Panc1 (cell line): ENCODE measurements at places on chromosomes 16 and 17. TPM values are rescaled to one million over a fixed set of nuclear protein-coding genes. Genes with fewer than 3 reads are reported as not detected.

GRCh38 chr16:85019659-85020245 is 7.8 kb upstream of the KIAA0513 start:
- DNase-seq = no peak

DNA sequence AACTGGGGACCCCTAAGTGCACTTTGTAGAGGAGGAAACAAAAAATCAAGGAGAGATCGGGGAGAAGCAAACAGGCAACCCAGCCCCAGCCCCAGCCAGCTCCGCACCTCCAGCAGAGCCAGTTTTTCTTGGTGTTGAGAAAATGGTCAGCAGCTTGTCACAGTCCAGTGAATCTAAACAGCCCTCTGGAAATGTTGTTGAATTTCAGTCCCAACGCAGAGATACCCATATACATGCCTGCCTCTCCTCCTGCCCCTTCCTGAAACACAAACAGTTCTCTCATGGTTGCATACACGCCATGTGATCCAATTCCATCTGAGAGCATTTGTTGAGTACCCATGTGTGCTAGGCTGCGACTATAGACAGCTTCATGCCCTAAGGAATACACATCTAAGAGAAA is 42.4 kb upstream of the LHX1 start:
- DNase-seq = no peak

APRT gene
- total RNA-seq = 231 TPM

GRCh38 chr17:373613-374230 is 21.1 kb upstream of the RPH3AL start:
- no peak for DNase-seq

- DNase-seq = no peak
These were observed 23.7 kb downstream of the NAA60 start for GRCh38 chr16:3467182-3467581.

GRCh38 chr17:75553295-75554110 is 28.0 kb downstream of the LLGL2 start:
- DNase-seq = no peak

DNA sequence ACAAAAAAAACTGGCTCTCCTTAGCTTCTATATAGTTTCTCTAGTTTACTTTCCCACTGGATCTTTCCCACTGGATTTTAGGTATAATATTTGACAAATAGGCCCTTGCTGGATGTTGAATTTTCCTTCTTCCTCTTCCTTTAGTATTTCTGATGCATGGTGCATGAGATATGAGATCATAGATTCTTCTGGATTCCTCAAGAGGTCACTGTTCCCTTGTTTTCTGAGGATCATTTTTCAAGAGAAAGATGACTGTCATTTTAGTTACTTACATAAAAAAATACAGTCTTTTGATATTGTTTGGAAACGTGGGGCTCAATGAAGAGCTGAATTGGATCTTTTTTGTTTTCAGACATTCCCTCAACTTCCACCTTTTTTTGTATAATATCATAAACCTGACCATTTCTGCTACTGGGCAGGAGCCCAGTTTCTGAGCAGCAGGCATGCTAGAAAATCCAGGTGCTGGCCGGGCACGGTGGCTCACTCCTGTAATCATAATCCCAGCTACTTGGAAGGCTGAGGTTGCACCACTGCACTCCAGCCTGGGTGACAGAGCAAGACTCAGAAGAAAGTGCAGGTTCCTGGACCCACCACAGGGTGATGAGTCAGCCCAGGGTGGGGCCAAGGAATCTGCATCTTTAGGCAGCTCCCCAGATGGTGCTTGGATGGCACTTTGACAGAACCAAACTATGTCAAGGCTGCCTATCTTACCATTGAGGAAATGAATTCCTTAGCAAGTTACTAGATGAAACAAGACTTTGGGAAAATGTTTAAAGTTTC is 70.3 kb downstream of the SDR42E1 start:
- DNase-seq = no peak

KRT33B gene
- not detected for total RNA-seq

GRCh38 chr16:8645141-8645521 is 23.6 kb downstream of the METTL22 start:
- no peak for DNase-seq

FNDC8 gene
- not detected for total RNA-seq

RPAIN gene
- total RNA-seq = 36.7 TPM

DNA sequence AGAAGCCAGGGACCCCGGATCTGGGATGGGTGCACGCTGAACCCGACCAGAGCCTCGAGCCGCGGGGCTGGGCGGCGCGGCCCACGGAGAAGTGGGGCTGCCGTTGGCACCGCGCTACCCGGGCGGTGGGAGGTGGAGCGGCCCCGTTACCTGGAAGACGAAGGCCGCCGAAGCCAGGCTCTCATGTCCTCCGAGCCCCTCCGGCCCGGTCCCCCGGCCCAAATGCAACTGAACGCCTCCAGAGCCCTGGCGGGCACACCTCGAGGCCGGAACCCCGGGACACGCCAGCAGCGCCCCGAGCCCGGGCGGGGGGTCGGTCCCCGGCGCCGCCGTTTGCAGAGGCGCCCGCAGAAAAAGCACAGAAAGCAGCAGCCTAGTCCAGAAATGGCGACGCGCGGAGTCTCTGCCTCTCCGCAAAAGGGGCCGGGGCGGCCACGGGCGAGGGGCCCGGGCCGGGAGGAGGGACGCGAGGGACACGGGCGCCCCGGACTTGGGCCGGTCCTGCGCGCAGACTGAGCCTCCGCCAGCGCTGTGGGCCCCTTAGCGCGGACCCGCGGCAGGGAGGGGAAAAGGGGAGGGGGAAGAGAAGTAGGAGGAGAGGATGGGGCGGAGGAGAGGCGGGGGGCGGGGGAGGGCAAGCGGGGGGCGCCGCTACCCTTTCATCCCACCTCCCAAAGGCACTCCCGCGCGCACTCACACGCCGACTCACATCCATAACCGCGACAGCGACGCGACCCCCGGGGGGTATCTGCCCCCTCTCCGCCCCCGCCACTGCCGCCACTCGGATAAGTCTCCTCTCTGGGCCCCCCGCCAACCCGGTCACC is 1.4 kb downstream of the AXIN2 start:
- DNase-seq = no peak

DNA sequence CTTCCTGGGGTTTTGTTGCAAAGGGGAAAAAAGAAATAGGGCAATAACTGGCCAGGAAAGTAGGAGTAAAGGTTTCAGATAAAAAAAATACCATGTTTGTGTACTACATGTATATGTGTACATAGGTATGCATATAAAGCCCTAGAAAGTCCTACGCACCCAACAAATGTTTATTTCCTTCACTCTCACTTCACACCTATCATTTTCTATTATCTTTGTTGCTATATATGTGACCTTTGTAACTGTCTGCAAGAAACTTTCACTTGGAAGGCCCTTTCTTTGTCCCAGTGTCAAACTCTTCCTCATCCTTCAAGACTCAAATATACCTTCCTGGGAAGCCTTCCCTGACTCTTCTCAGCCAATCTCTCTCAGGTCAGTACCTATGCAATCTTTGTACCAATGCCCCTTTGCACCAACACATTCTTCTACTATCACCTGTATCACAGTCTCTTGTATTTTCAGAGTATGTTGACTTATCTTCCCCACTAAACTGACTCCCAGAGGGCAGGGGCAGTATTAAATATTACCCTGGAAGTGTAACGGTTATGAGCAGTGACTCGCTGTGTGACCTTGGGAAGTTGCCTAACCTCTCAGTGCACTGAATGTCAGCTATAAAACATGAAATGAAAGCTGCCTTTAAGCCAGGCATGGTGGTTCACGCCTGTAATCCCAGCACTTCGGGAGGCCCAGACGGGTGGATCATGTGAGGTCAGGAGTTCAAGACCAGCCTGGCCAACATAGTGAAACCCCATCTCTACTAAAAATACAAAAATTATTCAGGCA is 6.5 kb downstream of the XPO6 start:
- DNase-seq = no peak

- no peak for DNase-seq
These were observed at the start of gene SPEM2 for GRCh38 chr17:7425316-7425715. Gene SPEM2, plus strand, starts transcription at chr17:7425616. Its CDS starts 73 bp downstream, at chr17:7425689.

DNA sequence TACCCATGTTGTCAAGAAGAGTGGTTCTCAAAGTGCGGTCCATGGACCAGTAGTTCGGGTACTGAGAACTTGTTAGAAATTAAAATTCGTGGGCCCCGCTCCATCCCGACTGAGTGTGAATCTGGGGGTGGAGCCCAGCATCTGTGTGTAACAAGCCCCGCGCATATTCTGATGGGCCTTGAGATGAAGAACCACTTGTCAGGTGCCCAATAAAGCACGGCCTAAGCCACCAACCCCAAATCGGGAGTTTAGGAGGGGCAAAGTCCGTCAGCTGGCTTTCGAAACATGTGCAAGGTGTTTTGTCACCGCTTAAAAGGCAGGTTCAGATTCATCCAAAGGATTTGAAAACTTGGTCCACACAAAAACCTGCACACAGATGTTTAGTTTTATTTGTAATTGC is 29.5 kb downstream of the PSMD12 start:
- DNase-seq = no peak

- DNase-seq = no peak
These were observed 17.8 kb upstream of the KSR1 start for GRCh38 chr17:27438348-27438998.

GRCh38 chr17:67531291-67531690 is 154.2 kb downstream of the PITPNC1 start:
- DNase-seq = no peak
